SK-N-SH (cell line): ENCODE measurements at places on chromosomes 13 and 19. TPM values are rescaled to one million over a fixed set of nuclear protein-coding genes. Genes with fewer than 3 reads are reported as not detected.

DNA sequence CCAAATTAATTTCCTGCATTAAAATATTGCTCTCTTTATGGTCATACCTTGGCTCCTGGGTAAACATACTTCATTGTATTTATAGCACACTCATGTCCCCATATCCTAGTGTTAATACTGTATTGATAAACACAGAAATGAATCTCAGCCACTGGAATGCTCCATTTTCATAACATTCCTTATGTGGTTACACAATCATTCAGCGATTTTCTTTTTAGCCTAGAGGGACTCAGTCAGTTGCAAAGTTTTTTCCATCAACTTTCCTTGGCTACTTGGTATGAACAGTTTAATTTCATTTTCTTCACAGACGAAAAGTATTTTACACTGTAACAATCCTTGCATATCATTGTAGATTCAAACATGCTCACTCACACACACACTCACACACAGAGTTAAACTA, 471.5 kb downstream of the FGF14 start:
- no peak for DNase-seq

DNA sequence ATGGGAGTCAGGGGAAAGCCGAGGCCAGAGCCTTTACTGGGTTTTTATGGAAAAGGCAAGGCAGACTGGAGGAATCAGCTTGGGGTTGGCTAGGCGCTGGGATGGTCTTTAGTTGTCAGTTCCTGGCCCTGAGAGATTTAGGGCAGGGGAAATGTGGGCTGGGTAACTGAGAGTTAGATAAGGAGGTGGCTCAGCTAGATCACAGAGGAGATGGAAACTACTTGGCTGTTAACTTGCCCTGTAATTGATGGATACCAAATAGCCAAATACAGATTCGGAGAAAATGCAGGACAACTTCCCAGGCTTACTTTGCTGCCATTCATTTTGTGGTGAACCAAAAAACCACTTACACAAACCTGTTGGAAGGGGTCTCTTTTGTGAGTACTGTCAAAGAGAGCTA, 54.0 kb downstream of the LRCH1 start:
- no peak for DNase-seq

DNA sequence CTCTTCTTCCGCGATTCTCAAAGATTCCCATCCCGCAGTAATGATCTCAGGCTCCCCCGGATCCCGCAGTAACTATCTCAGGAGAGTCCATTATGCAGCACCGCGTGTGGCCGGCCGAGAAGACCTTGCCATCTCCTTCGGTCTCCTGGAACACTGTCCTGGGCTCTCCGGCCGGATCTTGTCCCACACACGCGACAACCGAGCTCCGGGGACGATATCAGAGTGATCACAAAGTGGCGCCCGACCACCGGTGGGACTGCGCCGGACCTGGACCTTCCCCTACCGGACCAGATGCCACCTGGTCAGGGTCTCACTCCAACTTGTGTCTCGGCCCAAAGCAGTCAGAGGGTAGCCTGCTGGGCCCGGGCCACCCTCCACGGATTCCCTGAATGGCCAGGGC, 24.0 kb downstream of the MAN2B1 start:
- no peak for DNase-seq

GRCh38 chr19:45638930-45639729, at the start of gene EML2:
Gene EML2 (minus strand): TSS chr19:45639397. CDS start chr19:45639376, 21 bp downstream.
- peak; percentile 15 for DNase-seq

GRCh38 chr19:1266916-1267476, 2.1 kb upstream of the CIRBP start:
- peak; percentile 85 for DNase-seq

RNF17 gene
- not detected in 2 replicates for polyA plus RNA-seq

GRCh38 chr13:24680921-24681604, 855 bp downstream of the ATP12A start:
- no peak for DNase-seq

GRCh38 chr19:39211731-39212374, 7.8 kb upstream of the SYCN start:
- peak; percentile 13 for DNase-seq

MRPS12 gene
- polyA plus RNA-seq, result 55.7 and 59.6 TPM in 2 replicates

DNA sequence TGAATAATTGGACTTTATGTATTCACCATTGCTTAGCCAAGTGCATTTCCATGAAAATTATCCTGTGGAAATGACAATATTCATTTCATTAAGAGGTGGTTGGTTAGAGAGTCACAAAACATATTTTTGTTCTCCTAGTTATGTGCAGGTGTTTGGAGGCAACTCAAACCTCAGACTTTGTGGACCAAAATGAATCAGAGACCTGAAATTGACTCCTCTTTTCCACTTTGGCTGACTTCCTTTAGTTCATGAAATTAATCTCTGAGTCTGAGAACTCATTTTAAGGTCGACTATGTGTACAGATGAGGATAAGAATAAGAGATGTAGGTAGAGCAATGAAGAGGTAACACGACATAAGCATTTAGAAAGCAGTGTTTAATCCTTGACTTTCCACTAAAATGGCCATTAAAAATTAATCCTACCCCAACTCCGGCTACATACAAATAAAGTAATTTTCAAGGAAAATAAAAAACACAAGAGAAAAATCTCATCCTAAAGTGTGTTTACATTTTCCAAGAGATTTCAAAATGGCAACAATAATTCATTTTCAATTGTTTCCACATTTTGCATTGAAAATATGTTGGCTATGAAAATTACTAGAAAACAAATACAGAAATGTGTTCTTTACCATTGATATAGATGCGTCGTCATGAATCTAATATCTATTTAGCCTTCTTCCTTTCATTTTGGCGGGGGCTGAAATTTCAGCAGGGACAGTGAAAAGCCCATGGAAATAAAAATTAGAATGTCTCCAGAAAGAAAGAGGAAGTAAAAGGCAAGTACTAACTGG, 185.4 kb upstream of the CSNK1A1L start:
- no peak for DNase-seq

DNA sequence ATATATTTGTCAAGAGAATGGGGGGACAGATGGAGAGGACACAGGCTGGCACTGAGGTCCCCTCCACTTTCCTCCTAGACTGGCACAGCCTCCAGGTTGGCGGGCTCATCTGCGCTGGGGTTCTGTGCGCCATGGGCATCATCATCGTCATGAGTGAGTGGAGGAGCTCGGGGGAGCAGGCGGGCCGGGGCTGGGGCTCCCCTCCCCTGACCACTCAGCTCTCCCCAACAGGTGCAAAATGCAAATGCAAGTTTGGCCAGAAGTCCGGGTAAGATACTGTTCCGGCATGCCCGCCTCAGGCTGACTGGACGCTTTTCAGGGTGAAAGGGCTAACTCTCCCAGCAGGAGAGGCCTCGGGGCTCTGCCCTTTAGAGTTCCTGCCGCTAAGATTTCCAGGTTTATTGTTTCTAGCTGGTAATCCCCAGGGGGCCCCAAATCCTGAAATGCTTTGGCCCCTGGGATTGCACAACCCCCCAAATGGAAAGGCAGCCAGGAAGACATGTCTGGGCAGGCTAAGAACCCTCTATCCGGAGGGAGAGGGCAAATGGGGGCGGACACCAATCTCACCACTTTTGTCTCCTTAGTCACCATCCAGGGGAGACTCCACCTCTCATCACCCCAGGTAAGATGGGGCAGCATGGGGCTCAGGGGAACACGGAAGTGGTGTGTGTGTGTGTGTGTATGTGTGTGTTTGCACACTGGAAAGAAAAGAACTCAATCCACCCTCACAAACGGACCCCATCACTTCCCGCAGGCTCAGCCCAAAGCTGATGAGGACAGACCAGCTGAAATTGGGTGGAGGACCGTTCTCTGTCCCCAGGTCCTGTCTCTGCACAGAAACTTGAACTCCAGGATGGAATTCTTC, 7.3 kb downstream of the FXYD3 start:
- DNase-seq, result no peak

DNA sequence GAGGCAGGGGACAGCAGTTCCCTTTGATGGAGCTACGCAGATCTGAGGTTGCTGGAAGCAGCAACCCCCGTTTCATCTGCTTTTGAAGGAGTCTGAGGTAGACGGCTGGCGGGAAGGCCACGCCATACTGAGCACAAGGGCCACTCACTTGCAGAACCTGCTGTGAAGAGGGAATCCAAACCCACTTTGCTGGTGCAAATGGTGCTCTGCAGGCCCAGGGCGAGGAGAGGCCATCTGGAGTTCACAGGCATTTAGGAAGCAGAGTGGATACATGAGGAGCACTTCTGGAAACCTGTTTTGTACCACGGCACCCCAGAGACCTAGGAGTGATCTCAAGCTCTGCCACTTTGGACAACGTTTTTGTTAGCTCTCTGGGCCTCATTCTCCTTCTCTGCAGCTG, 227.8 kb downstream of the UQCRFS1 start:
- DNase-seq, result no peak

KLK10 gene
- not detected in 2 replicates for polyA plus RNA-seq

GRCh38 chr19:5006201-5006600, 37.3 kb downstream of the KDM4B start:
- no peak for DNase-seq
